ENCODE measurements at places on chromosomes 6 and 20. TPM values are rescaled to one million over a fixed set of nuclear protein-coding genes. Genes with fewer than 3 reads are reported as not detected.
A peak's percentile ranks its signal among the peaks of the same experiment; 100 is the strongest.

- no peaks in the 10 kb centered on the region for H3K4me1 ChIP-seq
- peak within 1 kb of the TSS; percentile 31 for H3K27ac ChIP-seq
- DNase-seq, result no peak
- no peak within 1 kb of the TSS for H3K4me3 ChIP-seq
Observed at GRCh38 chr20:24948939-24949679, at the start of gene CST7. CST7 (plus strand) TSS chr20:24949269; CDS start chr20:24949506, 237 bp downstream.

DNA sequence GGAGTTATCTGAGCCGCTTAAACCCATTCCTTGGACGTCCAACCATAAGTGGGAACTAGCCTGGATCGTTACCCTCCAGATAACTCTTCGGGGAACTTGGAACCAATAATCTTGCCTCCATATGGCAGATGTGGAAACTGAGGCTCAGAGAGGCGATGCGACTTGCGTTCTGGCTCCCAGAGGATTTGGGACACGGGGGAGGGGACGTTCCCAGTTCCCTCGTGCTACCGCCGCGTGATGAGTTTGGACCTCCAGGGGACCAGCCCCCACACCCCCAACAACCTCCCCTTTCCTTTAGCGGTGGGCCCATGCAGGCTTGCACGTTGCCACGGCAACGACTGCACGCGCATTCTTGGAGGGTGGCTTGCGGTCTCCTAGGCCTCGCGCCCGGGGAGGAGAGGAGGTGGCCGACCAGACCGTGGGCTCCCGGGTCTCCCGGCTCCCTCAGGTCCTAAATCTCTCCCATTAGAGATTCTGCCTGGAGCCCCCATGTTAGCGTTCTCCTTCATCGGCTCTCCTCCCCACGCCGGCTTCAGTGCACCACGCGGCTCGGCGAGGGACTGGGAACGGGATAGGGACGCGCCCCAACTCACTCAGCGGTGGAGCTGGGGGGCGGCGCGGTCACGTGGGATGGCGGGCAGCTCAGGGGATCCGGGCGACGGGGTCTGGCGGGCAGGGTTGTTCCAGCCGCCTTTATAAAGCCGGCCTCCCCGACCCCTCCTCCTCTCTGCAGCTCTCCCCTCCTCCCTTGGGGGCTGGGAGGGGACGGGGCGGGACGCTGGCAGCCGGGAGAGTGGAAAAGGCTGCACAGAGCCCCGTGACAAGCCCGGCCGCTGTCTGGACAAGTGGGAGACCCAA is at the start of gene PLTP:
TSS of gene PLTP (minus strand) at position 670 of the 858 bp plus-strand sequence. CDS start 703 bp downstream, outside the sequence.
- H3K27me3 ChIP-seq, result peaks cover 4% of the 10 kb centered on the region
- H3K4me3 ChIP-seq, result peak within 1 kb of the TSS; percentile 46
- H3K4me1 ChIP-seq, result peaks cover 14% of the 10 kb centered on the region
- H3K36me3 ChIP-seq, result no peaks in the 10 kb centered on the region
- peak within 1 kb of the TSS; percentile 78 for H3K27ac ChIP-seq

GRCh38 chr6:27940766-27941165 is 16.3 kb upstream of the OR2B6 start:
- H3K27ac ChIP-seq, result no peak overlapping the region
- H3K27me3 ChIP-seq, result peaks cover 4% of the 10 kb centered on the region
- H3K4me1 ChIP-seq, result no peaks in the 10 kb centered on the region
- no peak for DNase-seq
- H3K36me3 ChIP-seq, result no peaks in the 10 kb centered on the region
- no peak overlapping the region for H3K4me3 ChIP-seq

Gene MTHFD1L
- 4.0 TPM for total RNA-seq

DNA sequence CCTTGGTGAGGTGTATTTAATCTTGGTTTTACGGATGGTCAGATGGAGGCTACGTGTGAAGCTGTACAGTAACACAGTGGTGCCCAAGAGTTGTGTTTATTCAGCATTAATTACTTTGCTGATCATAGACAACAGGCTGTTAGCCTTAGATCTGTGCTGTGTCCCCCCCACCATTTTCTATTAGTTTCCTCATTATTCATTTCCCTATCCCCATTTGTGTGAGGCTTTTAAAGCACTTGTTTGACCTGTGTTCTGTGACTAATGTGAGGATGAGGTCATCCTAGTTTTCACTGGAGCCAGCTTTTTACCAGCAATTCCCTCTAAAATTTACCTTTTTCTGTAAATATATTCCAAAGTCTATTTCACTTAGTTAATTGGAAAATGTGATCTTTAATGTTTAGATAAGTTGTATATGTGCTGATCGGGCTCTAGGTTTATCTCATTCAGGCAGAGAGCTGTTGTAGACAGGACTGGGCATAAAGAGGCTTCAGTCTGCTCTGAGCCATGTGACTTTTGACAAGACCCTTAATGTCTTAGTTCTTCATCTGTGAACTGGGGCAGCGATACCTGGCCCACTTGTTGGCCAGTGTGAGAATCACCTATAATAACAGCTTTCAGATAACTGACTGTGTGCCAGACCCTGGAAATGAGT is 8.4 kb downstream of the MAPRE1 start:
- H3K27ac ChIP-seq, result peak overlapping the region; percentile 27
- H3K4me3 ChIP-seq, result no peak overlapping the region
- H3K36me3 ChIP-seq, result peaks cover 65% of the 10 kb centered on the region
- H3K27me3 ChIP-seq, result no peaks in the 10 kb centered on the region
- peaks cover 27% of the 10 kb centered on the region for H3K4me1 ChIP-seq
- no peak for DNase-seq

GRCh38 chr6:73451223-73452106 is 632 bp downstream of the CGAS start:
- peak overlapping the region; percentile 79 for H3K27ac ChIP-seq
- H3K4me3 ChIP-seq, result peak overlapping the region; percentile 75
- H3K27me3 ChIP-seq, result peaks cover 10% of the 10 kb centered on the region
- no peaks in the 10 kb centered on the region for H3K36me3 ChIP-seq
- peak; percentile 35 for DNase-seq
- peaks cover 14% of the 10 kb centered on the region for H3K4me1 ChIP-seq

- H3K27me3 ChIP-seq, result no peaks in the 10 kb centered on the region
- H3K4me3 ChIP-seq, result no peak overlapping the region
- H3K4me1 ChIP-seq, result peaks cover 7% of the 10 kb centered on the region
- no peak overlapping the region for H3K27ac ChIP-seq
- DNase-seq, result no peak
- H3K36me3 ChIP-seq, result no peaks in the 10 kb centered on the region
Observed at GRCh38 chr6:143607974-143608373, 69.8 kb upstream of the PHACTR2 start.
